Naive B cell (primary cell): ENCODE measurements at places on chromosomes 6 and 20.
A peak's percentile ranks its signal among the peaks of the same experiment; 100 is the strongest.

- peak overlapping the region; percentile 67 for H3K4me3 ChIP-seq
- DNase-seq, result no peak
- H3K4me1 ChIP-seq, result peaks cover 39% of the 10 kb centered on the region
- peak overlapping the region; percentile 94 for H3K27ac ChIP-seq
- H3K36me3 ChIP-seq, result peaks cover 3% of the 10 kb centered on the region
Measured at GRCh38 chr6:317448-318144, 25.3 kb downstream of the DUSP22 start.

GRCh38 chr6:116550796-116551195 is 2.8 kb upstream of the CALHM4 start:
- H3K4me1 ChIP-seq, result no peaks in the 10 kb centered on the region
- no peak overlapping the region for H3K4me3 ChIP-seq
- DNase-seq, result no peak
- H3K27ac ChIP-seq, result no peak overlapping the region
- peaks cover 8% of the 10 kb centered on the region for H3K27me3 ChIP-seq
- no peaks in the 10 kb centered on the region for H3K36me3 ChIP-seq

DNA sequence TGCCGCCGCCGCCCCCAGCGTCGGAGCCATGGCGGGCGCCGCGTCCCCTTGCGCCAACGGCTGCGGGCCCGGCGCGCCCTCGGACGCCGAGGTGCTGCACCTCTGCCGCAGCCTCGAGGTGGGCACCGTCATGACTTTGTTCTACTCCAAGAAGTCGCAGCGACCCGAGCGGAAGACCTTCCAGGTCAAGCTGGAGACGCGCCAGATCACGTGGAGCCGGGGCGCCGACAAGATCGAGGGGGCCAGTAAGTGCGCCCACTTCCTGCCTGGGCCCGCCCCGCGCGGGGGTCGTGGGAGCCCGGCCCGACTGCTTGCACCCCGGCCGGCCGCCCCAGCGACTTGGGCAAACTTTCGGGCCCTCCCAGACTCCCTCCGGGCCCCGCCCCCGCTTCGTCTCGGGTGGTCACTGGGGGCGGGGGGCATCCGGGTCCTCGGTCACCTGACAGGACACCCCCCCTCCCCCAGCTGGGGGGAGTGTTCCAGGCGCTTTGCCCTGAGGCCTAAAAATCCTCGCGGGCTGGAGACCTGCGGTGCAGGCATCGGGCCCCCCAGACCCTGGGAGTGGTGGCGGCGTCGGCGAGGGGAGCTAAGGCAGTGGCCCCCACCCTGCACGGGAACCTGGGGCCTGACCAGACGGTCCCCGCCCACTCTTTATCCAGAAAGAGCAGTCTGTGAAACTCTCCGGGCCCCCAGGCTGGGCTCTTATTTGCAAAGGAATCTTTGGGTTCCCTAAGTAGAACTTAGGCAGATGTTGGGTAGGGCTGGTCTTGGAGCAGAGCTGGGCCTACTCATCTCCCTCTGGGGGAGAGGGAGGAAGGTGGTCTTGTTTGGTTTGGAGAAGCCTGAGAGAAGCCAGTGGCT is 501 bp downstream of the PLCG1 start:
- peak; percentile 54 for DNase-seq
- H3K27ac ChIP-seq, result peak overlapping the region; percentile 93
- H3K36me3 ChIP-seq, result no peaks in the 10 kb centered on the region
- peaks cover 60% of the 10 kb centered on the region for H3K4me1 ChIP-seq

GRCh38 chr6:112305795-112306564 is 41.1 kb upstream of the RFPL4B start:
- H3K36me3 ChIP-seq, result no peaks in the 10 kb centered on the region
- H3K27ac ChIP-seq, result no peak overlapping the region
- no peak for DNase-seq
- H3K27me3 ChIP-seq, result peaks cover 20% of the 10 kb centered on the region

- peaks cover 8% of the 10 kb centered on the region for H3K4me1 ChIP-seq
- H3K36me3 ChIP-seq, result no peaks in the 10 kb centered on the region
- no peaks in the 10 kb centered on the region for H3K27me3 ChIP-seq
Measured at GRCh38 chr6:108469316-108469715, 91.4 kb upstream of the FOXO3 start.

DNA sequence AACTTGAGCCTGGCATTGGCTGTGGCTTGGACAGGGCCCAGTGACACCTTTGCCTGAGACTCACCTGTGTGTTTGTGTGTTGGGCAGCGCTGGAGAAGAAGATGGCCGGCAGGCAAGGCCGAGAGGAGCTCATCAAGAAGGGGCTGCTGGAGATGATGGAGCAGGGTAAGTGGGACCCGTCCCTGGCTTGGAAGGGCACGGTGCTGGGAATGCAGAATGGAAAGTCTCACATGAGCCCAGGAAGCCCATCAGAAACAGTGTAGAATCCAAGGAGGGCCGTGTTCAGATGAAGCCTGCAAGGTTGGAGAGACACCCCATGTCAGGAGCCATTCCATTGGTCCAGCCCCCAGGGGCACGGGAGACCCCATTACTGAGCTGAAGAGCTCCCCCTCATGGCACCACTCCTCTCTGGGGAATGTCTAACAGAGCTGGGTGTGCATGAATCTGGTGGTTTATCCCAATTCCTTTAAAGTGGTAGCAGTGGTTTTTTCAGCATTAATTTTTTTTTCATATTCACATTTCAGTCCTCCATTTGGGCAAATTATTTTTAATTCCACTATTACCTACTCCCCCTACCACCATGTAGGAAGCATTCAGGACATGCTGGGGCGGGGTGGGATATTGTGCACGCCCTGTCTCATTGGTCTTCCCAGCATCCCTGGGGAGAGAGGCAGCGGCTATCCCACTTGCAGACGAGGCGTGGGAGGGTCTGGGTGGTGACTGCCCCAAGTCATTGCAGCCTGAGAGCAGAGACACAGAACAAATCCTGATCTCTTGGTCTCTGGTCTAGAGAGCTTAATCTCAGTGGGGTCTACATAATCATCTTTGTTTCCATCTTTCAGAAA is 143.6 kb downstream of the PHACTR3 start:
- peaks cover 10% of the 10 kb centered on the region for H3K4me1 ChIP-seq
- H3K36me3 ChIP-seq, result no peaks in the 10 kb centered on the region
- H3K27me3 ChIP-seq, result peaks cover 13% of the 10 kb centered on the region

DNA sequence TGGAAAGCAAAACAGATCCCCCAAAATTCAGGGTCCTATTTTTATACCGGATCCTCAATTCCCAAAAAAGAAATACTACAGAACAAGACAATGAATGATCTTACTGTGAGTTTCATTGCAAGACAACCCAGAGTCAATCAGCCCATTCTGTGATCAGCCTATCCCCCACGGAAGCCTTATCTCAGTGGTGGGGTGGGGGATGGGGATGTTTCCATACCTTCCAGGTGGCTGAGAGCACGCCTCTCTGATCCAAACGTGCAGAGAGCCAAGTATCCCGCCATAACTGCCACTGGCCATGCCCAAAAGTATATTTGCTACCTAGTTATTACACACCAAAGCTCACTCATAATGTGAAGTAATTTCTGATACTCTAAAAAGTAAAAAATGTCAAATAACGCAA is 15.1 kb downstream of the WFDC2 start:
- DNase-seq, result no peak
- no peak overlapping the region for H3K4me3 ChIP-seq
- H3K4me1 ChIP-seq, result no peaks in the 10 kb centered on the region
- no peak overlapping the region for H3K27ac ChIP-seq
- H3K36me3 ChIP-seq, result no peaks in the 10 kb centered on the region

DNA sequence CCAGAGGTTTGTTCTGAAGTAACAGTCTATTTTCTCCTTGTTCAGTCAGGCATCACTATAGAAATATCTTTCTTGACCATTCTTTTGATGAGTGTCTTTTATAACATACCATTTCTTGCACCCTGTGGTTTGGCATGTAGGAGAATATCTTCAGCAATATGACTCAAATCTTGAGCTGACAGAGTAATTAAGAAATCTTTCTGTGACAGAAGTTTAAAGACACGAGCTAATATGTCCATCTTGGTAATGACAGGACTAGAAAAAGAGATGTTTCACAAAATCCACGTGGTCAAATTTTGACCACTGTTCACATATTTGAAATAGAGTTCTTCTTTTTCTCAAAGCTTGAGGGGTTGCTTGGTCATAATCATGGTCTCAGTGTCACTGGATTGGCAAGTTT is 149.9 kb downstream of the MYB start:
- peaks cover 4% of the 10 kb centered on the region for H3K36me3 ChIP-seq
- DNase-seq, result no peak
- no peaks in the 10 kb centered on the region for H3K27me3 ChIP-seq
- no peak overlapping the region for H3K4me3 ChIP-seq

DNA sequence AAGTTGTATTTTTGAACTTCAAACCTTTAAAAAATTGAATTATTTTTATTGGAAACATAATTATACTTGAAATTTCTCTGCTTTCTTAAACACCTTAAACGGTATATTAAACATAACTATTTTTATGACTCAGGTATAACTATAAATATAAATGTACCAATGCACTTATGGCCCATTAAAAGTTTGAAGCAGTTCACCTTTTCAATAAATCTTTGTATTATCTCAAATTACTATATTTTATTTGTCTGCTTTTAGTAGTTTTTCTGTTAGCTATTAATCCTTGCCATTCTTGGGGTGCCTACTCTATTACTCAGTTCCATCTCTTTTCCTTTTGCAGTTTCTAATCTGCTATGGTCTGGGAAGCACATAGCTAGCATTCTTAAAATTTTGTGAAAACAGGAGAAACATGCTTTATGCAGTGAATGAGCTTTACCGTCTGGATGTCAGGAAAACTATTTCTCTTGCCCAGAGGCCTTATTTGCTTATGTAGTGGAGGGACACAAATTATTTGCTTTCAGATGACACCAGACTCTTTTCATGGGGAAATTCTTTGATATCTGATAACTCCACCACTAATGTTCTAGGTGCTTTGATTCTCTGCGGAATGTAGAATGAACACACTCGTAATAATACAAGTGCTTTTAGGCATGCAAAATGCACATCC is 378.9 kb upstream of the CITED2 start:
- no peak overlapping the region for H3K4me3 ChIP-seq
- H3K36me3 ChIP-seq, result no peaks in the 10 kb centered on the region
- peaks cover 4% of the 10 kb centered on the region for H3K27me3 ChIP-seq
- no peak overlapping the region for H3K27ac ChIP-seq

- H3K4me1 ChIP-seq, result no peaks in the 10 kb centered on the region
- no peaks in the 10 kb centered on the region for H3K36me3 ChIP-seq
- no peaks in the 10 kb centered on the region for H3K27me3 ChIP-seq
- DNase-seq, result no peak
- H3K27ac ChIP-seq, result no peak overlapping the region
- no peak overlapping the region for H3K4me3 ChIP-seq
Measured at GRCh38 chr6:127058027-127058426, 60.4 kb upstream of the RSPO3 start.

DNA sequence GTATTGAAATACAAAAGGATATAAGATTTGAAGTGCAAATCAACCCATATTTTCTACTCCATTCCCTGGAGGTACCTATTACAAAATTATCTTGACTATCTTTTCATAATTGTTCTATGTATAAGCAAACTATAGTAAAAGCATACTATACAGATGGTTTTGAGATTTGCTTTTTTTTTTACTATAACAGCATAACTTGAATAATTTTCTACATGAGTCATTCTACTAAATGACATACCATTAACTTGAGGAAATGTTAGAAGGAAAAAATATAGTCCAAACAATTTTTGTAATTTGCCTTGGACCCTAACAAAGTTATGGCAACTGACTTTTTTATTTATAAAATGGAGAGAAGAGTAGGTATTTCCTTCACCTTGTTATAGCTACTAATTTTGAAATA is 472.7 kb downstream of the PKHD1 start:
- no peak for DNase-seq
- H3K27me3 ChIP-seq, result no peaks in the 10 kb centered on the region
- no peak overlapping the region for H3K27ac ChIP-seq
- no peaks in the 10 kb centered on the region for H3K4me1 ChIP-seq

- H3K4me3 ChIP-seq, result peak overlapping the region; percentile 12
- no peaks in the 10 kb centered on the region for H3K36me3 ChIP-seq
- peak; percentile 52 for DNase-seq
- H3K27ac ChIP-seq, result peak overlapping the region; percentile 78
Measured at GRCh38 chr6:15879371-15880261, 216.8 kb upstream of the DTNBP1 start.

DNA sequence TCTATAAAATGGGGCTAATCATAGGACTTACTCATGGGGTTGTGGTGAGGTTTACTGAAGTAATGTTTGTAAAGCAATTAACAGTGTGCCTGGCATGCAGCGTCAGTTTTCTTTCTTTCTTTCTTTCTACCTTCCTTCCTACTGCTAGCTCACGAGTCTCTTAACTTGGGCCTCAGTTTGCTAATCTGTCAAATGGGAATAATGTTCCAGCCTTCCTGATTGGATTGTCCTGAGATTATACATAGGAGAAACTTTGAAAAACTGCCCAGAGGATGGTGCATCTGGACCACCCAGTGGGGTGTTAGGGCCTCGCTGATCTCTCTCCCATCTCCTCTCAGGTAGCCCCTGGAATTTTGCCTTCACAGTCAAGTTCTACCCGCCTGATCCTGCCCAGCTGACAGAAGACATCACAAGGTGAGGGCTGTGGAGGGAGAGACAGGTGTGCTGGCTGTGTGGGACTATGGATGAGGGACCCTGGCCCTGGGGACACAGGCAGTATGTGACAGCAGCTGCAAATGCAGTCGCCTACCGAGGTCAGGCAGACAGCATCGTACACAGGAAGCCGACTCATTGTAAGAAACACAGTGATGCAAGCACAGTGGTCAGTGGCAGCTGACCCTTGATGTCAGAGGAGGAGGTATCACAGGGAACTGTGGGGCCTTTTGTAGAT is 27.5 kb downstream of the EPB41L1 start:
- DNase-seq, result no peak
- no peak overlapping the region for H3K4me3 ChIP-seq
- peaks cover 23% of the 10 kb centered on the region for H3K27me3 ChIP-seq
- no peaks in the 10 kb centered on the region for H3K36me3 ChIP-seq

DNA sequence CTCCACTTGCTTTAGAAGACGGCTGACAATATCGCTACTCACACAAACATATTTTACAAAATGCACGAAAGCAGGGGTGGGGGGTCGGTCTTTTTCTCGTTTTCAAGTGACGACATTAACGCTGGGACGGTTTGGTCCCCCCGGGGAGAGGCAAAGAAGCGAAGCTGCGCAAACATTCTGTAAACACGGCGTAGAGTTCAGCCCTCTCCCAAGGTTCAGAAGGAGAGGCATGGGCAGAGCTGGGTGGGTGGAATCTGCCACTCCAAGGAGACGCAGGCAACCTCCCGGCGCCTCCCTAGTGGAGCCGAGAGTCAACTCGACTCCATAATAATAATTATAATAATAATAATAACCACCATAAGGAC is 2.4 kb downstream of the NKX2-2 start:
- peaks cover 48% of the 10 kb centered on the region for H3K27me3 ChIP-seq
- no peaks in the 10 kb centered on the region for H3K36me3 ChIP-seq
- H3K4me1 ChIP-seq, result peaks cover 51% of the 10 kb centered on the region
- H3K4me3 ChIP-seq, result no peak overlapping the region

- no peak overlapping the region for H3K4me3 ChIP-seq
- DNase-seq, result no peak
- H3K36me3 ChIP-seq, result no peaks in the 10 kb centered on the region
Measured at GRCh38 chr20:25453035-25453810, 45.8 kb downstream of the GINS1 start.

DNA sequence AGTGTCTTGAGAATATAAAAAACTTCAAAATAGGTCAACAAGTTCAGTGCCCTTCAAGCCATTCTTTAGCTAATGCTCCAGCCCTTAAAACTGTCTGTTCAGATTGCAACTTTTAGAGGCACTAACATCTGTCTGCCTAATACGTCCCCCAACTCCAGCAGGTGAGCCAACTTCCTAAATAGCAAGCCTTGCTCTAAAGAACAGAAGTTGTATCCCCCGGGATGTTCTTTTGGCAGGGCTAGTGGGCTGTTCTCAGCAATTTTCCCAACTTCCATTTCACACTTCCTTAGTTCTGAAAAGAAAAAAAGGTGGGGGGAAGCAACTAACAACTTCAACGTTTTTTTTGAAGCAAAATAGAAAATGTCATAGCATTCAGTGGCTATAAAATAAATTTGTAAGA is 290.0 kb upstream of the PTCHD4 start:
- H3K4me1 ChIP-seq, result no peaks in the 10 kb centered on the region
- H3K27ac ChIP-seq, result no peak overlapping the region
- DNase-seq, result no peak
- H3K4me3 ChIP-seq, result no peak overlapping the region
